ENCODE measurements at places on chromosomes 2 and 18.

- no peak for DNase-seq
Observed at GRCh38 chr2:128373451-128374000, 54.9 kb upstream of the HS6ST1 start.

DNA sequence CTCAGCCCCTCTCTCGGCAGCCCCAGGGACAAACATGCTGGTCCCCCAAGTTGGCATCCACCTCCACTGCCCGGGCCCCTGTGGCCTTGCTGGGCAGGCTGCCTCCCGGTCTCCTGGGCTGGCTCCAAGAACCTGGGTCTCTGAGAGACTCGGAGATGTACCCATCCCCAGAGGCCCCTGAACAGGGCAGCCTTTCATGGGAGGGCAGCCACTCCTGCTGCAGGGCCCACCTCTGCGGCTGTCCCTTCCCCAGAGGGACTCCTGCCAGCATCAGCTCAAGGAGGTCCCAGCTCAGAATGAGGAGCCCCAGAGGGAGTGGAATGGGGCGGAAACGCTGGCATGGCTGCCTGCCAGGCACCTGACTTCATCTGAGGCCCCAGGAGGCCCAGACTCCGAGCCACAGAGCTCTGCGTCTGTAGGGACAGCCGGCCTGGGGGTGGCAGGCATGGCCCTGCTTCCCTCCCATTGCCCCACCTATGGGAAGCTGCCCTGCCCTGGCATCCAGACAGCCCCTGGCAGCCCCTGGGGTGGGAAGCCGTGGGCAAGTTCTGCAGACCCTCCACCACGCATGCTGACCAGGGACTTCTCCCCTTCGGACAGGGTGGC, 857 bp upstream of the CROCC2 start:
- DNase-seq = no peak

DNA sequence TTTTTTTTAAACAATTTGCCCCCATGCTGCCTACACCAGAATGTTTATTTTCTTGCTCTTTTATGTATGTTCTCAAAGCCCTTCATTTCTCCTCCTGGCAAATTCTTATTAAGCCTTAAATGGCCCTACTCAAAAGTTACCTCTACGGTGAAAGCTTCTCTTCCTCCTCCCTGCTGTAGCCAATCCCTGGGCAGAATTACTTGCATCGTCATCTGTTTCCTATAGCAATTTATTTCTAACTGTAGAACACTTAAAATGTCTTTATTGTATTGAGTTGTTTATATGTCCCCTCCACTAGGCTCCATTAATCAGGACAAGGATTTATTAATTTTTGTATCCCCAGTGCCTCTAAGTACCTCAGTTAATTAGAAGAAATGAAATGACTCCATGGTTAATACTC, 2.5 kb upstream of the RAD51AP2 start:
- no peak for DNase-seq

DNA sequence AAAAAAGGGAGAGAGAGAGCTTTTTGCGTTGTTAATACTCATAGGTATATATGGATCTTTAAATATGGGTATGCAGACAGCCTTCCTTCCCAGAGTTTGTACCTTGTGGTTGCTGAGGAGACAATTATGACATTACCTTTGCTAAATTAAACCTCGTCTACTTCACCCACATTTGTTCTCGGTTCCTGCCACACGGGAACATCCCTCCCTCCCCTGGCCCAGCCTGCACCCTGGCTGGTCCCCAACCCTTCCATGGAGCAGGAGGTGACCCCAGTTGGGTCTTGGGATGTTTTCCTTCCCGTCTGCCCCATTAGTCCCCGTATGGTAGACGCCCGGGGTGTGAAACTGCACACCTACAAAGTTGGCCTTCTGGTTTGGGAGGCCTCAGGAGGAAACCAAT, 105.3 kb upstream of the FZD7 start:
- no peak for DNase-seq

- DNase-seq = no peak
Observed at GRCh38 chr18:42025974-42026625, 71.1 kb downstream of the PIK3C3 start.

GRCh38 chr2:105308382-105309146, 21.0 kb downstream of the TGFBRAP1 start:
- no peak for DNase-seq

- no peak for DNase-seq
Observed at GRCh38 chr2:223404616-223405015, 197.5 kb downstream of the SCG2 start.

DNA sequence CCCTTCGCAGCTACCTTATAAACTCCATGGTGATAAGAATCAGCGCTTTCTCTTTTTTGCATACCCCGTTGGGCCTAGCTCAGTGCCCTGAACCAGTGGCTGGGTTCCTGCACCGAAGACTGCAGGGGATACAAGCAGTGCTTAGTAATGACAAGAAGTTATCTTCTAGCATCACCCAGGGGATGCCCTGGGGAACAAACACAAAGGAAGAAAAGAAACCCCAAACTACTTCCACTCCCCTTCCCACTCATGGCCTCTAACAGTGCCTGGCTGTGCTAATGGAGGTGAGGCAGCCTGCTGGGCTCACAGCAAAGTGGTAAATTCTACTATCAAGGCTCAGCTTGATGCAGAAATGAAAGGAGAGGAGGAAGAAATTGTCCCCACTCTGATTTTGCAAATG, 314.7 kb downstream of the TXNL1 start:
- DNase-seq = no peak

DNA sequence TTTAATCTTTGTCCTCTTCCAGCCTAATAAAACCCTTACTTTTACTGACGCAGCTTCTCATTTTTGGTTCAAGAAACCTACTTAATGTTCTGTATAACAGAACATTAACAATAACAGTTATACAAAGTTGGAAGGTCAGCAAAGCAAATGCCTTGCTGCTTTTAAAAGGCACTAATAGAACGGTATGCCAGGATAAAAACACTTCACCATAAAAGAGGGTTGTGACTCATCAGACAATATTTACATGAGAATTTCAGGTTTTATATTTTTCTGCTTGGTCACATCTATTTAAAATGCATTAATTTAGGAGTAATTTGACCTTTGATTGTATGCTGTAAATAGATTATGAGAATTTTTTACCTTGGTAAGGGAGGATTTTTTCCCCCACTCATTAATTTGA, 3.0 kb downstream of the KLHL41 start:
- DNase-seq = no peak

DNA sequence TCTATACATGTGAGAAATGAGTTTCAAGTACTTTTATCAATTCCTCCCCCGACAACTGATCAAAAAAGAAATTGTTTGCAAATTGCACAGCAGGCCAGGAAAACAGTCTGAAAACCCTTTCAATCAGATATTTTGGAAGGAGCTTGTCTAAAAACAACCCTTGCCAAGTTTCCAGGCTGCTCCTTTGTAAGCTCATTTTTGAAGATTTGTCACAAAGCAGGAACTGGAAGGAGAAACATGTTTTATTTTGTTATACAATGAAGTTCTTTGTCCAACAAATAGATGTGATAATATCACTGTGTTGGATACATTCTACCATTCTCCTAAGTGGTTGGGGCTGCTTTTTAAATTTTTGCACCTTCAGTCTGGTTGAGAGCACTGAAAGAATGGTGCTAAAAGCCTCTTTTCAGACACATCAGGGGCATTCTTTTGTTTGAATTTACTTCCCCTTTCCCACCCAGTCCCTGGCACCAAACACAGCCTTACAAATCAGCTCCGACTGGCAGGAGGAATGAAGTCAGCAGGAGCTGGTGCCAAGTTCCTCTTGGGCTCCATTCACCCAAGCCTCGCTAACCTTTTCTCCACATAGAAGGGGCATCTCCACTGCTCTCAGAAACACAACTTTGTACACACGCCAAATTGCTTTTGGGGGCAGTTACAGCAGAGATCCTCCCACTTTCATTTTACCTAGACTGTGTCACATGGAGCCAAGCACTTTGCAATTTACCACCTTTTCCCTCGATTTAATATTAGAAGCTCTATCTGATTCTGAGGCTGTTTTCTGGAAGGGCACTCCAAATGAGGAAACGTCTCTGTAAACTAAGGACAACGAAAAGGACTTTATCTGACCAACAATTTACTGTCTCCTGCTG, 88.0 kb downstream of the C1D start:
- DNase-seq = no peak

GRCh38 chr2:227161947-227162346, 2.1 kb downstream of the COL4A4 start:
- no peak for DNase-seq

DNA sequence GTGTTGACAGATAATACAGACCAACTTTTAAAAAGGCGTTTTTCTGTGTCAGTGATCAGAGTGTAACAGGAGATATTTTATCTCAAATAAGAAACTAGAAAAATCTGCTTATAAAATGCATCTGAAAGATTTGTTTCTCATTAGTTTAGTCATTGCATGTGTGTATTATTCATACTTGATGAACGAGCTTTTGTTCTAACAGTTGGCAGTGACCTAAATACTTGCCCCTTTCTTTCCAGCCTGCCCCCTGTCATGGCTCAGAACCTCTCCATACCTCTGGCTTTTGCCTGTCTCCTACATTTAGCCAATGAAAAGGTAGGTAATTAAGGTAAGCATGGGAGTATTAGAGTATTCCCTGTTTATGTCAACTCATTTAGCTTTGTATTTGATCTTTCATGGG, 33.6 kb downstream of the NCAPH start:
- DNase-seq = no peak

- no peak for DNase-seq
Observed at GRCh38 chr18:8368512-8369217, 240.6 kb upstream of the RAB12 start.

GRCh38 chr2:156182132-156182531, 150.4 kb downstream of the NR4A2 start:
- DNase-seq = no peak

- DNase-seq = no peak
Observed at GRCh38 chr2:219547621-219548020, 3.8 kb downstream of the TMEM198 start.

DNA sequence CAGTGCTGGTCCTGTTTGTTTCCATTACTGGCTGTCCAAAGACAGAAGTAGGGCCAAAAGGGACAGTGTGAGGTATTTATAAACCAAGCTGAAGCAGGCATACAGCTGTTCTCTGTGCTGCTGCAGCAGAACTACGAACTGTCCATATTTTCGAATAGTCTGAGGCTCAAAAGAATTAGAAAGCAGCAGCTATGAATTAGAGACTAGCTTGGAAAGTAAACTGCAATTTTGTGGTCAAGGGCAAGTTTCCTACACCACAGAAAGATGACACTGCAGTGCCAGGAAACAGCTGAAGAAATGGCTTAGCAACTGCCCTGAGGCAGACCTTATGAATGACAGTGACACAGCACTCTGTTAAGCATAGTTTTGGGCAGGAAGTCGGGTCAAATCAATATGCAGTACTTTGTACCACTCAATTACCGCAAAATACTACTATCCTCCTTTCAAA, 125.3 kb downstream of the TMEM131 start:
- DNase-seq = peak; percentile 6

Measured in stimulated activated CD8-positive, alpha-beta memory T cell treated with anti-CD3 and anti-CD28 coated beads, Interleukin-2, amount 100 ng/mL, for 1 hour (primary cell).